ENCODE measurements at places on chromosomes 4 and X. TPM values are rescaled to one million over a fixed set of nuclear protein-coding genes. Genes with fewer than 3 reads are reported as not detected.

DNA sequence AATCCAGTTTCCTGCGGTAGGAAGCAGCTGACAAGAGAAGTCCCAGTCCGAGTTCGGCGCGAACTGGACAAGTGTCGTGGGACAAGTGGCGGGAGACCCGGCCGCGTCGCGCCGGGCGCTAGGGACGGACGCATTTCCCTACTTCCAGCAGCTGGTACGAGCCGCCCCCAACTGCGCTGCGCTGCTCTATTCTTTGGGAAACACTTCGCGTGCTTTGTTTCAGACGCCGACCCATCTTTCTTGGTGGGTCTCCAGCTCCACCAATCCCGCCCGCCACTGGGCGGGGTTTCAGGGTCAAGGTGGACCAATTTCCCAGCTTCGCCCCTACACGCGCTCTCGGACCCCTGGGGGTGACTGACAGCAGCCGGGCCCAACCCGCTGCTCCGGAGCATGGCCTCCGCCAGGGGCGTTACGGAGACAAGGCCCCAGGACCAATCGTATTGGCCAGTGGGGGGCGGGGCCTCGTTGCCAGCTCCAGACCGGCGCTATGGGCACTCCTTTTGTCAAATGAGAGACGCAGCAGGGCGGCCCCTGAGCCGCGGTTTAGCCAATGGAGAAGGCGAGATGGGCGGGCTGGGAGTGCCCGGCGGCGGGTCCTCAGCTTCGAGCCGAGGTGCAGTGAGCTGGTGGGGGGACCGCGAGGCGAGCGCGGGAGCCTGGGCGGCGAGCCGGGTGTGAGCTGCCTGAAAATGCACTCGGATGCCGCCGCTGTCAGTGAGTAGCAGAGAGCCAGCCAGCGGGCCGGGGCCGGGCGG, at the start of gene DCUN1D4:
TSS of gene DCUN1D4 (plus strand) at position 600 of the 755 bp plus-strand sequence. CDS start at position 690, 90 bp downstream.
- no peaks in the 10 kb centered on the region for H3K36me3 ChIP-seq
- H3K27ac ChIP-seq: peak within 1 kb of the TSS; percentile 77
- DNase-seq: peak; percentile 100
- no peaks in the 10 kb centered on the region for H3K27me3 ChIP-seq
- peaks cover 25% of the 10 kb centered on the region for H3K4me1 ChIP-seq

DNA sequence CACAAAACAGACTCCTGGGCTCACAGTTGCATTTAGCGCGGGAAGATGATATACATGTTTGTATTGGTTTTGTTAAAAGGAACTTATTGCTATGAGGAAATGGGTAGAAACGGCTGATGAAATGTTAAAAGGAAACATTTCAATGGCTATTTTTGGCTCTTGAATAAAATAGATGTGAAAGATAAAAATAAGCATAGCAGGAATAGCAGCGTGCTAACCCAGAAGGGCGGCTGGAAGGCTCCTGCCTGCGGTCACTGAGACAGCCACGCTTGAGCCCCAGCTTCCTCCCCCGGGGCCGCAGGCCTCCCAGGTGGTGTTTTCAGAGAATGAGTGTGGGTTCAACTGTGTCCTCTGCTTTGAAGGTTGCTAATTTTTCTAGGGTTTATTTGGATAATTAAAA, 35.0 kb upstream of the CLCN4 start:
- no peak overlapping the region for H3K27ac ChIP-seq
- H3K27me3 ChIP-seq: no peaks in the 10 kb centered on the region
- no peaks in the 10 kb centered on the region for H3K4me1 ChIP-seq

Gene PPARGC1A
- total RNA-seq: not detected

- H3K4me3 ChIP-seq: no peak overlapping the region
- DNase-seq: no peak
- no peak overlapping the region for H3K27ac ChIP-seq
- H3K27me3 ChIP-seq: no peaks in the 10 kb centered on the region
- no peaks in the 10 kb centered on the region for H3K4me1 ChIP-seq
Measured at GRCh38 chrX:19956306-19956705, 34.6 kb downstream of the BCLAF3 start.

Gene HSFX2
- total RNA-seq: not detected

Gene SMR3B
- not detected for total RNA-seq

Data from PC-3 (cell line).